ENCODE measurements at places on chromosomes 1 and 21.

GRCh38 chr1:844472-845026 is 79.2 kb upstream of the SAMD11 start:
- DNase-seq: no peak

DNA sequence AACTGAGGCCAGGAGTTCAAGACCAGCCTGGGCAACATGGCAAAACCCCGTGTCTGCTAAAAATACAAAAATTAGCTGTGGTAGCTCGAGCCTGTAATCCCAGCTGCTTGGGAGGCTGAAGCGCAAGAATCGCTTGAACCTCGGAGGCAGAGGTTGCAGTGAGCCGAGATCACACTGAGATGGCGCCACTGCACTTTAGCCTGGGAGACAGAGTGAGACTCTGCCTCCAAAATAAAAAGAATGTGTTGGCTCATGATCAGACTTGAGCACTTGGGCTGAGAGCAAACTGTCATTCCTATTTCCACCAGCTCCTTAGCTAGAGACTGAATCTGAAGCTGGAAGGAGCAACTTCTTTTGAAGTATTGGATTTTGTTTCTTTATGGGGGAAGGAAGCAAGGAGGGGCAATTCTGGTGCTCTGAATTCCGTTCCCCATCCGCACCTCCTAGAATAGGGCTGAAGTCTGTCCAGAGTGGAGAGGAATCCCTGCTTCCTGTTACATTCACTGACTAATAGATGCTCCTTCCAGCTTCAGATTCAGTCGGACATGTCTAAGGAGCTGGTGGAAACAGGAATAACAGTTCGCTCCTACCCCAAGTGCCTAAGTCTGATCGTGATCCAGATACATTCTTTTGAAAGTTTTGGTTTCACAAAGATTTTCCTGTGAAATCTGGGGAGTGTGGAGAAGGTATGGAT is 3.8 kb downstream of the ZNF672 start:
- DNase-seq: no peak

DNA sequence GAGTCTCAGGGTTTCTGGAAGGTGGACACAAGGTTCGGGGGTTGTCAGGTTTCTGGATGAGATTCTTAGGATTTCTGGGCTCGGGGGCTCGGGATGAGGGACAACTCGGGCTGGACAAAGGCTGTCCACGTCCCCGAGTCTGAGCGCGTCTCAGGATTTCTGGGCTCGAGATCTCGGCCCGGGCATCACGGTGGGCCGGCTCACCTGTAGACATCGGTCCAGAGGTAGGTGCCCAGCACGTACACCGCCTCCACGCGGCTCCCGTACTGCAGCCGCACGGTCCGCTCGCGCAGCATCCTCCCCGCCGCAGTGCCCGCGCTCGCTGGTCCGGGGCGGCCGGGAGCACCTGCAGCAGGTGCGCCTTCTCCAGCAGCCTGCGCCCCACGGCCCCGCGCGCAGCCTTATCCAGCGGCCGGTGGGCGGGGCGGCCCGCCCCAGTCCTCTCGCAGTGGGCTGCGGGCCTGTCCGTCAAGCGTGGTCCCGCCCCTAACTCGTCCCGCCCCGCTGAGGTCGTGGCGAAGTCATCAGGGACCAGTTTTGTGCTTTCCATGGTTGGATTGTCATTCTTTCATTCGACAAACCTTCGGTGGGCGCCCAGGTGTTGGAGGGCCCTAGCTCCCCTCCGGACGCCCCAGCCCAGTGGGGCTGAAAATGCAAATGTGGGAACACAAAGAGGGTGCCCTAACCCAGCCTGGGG is at the start of gene PADI2:
Gene PADI2, minus strand, starts transcription at position 376 of the 697 bp plus-strand sequence. Its CDS starts 80 bp downstream, at position 296.
- no peak for DNase-seq

DNA sequence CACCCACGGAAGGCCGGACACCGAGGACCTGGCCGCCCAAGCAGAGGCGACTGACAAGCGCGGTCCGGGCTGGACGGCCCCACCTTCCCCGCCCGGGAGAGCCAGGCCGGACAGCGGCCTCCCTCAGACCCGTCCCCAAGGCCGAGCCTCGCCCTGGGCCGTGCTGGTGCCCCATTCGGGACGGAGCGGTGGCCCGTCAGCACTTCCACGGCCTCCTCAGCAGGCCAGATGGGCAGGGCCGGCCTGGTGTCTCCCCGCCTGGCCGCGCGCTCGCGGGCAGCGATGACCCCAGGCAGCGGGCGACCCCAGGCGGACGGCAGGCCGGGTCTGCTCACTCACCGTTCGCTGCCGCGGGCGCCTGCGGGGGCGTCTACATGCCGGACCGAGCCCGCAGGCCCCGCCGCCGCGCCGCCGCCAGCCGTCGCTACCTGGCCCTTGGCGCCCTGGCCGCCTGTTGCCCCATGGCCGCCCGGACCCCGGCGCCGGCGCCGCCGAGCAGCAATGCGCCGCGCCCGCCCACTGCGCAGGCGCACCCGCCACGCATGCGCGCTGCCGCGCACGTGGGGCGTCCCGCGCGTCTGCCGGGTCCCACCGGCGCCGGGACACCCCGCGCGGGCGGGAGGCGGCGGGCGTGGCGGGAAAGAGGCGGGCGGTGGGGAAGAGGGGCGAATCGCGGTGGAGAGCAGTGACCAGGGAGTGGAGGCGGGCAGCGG is at the start of gene NADK:
Gene NADK, minus strand, starts transcription at position 521 of the 713 bp plus-strand sequence. CDS start 13,064 bp downstream, outside the sequence.
- DNase-seq: peak; percentile 71

DNA sequence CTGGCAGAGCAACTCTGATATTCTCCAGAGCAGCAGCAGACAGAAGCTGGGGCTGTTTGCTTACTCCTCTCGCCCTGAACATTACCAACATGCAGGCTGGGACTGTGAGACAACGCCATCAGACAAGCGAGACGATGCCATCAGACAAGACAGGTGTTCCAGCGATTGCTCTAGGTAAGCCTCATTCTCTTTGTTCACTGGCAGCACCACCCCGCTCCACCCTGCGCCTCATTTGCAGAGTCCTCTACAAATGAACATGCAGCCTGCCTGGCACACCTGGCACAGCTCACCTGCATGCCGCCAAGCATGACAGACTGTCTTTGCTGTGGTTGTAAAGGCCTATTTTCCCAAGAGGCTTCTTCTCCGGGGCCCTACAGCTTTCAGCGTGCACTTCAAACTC is 346.2 kb downstream of the SMYD3 start:
- DNase-seq: no peak

DNA sequence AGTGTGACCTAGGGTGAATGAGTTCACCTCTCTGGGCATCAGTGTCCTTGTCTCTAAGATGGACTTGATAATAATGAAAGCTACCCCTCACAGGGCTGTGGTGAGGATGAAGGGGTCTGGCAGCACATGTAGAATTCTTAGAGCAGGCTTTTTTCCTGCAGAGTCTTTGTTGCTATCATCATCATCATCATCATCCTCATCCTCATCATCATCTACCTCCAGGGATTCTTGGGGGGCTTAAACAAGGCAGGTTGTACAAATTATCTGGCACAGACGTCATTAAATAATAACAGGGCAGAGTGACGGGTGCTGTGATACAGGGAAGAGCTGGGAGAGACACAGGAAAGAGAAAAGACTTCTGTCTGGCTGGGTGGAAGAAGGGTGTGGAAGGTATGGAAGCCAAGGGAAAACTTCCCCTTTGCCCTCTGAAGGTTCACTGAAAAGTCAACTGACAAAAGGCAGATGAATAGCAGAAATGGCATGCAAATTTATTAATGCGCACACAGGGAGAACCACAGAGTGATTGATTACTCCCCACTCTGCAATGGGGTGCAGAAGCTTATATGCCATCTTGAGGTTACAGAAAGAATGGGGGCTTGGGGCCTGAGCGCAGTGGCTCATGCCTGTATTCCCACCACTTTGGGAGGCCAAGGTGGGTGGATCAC is 17.0 kb upstream of the SLC2A1 start:
- DNase-seq: no peak

- DNase-seq: no peak
These were observed 103.5 kb upstream of the IRF2BP2 start for GRCh38 chr1:234713440-234713839.

DNA sequence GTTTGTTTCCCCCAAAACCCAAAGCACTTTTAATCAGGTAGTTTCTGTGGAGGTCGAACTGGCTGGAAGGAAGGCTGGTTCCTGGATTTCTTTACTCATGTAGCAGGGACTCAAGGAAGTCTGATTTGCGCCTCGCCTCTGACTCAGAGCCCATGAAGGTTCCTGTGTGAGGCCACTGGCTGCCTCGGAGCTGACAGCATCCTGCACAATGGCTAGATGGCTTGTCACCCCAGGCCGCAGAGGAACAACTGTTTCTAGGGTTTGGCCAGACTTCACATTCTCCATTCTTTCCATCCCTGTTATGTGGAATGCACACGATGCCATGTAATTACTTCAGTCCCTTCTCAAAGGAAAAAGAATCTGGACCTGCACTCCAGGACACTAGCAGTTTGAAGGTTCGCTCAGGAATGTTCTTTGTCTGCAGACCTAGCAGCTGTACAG is 39.1 kb upstream of the PRSS38 start:
- DNase-seq: no peak

GRCh38 chr21:35086357-35086756 is 37.3 kb upstream of the RUNX1 start:
- no peak for DNase-seq

- DNase-seq: no peak
These were observed 40.1 kb upstream of the HMCN1 start for GRCh38 chr1:185694081-185694480.
